Germinal center (tissue), 1 donor: ENCODE measurements at places on chromosomes 7 and 10.

GRCh38 chr10:98411768-98412167 is 3.2 kb downstream of the PYROXD2 start:
- DNase-seq, result no peak

- DNase-seq, result no peak
Observed at GRCh38 chr7:80785961-80786536, 132.8 kb downstream of the SEMA3C start.

DNA sequence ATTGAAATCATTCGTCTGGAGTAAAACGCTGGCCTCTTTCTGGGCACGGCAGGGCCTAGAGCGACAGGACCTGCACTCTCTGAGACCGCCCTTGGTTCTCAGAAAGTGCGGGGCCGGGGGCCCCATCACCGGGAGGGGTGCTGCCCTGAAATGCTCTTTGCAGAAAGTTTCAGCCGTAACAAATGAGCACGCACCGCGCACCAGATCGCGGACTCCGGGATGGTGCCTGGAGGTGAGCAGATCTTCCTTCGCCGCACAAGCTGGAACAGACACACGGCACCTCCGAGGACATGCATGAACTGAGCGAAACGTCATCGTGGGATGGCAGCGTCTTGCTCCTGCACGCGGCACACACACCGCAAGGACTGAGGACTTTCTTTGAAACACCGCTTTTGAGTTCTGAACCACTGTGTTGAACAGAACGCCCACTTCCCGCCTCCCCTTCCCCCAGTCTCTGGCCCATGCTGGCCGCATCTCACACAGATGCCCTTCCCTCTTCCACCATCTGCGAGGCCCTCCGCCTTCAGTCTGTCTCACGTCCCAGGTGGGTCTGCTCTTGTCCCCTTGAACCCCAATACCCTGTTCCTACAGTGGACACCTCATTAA is 538.7 kb upstream of the MGMT start:
- DNase-seq, result no peak

DNA sequence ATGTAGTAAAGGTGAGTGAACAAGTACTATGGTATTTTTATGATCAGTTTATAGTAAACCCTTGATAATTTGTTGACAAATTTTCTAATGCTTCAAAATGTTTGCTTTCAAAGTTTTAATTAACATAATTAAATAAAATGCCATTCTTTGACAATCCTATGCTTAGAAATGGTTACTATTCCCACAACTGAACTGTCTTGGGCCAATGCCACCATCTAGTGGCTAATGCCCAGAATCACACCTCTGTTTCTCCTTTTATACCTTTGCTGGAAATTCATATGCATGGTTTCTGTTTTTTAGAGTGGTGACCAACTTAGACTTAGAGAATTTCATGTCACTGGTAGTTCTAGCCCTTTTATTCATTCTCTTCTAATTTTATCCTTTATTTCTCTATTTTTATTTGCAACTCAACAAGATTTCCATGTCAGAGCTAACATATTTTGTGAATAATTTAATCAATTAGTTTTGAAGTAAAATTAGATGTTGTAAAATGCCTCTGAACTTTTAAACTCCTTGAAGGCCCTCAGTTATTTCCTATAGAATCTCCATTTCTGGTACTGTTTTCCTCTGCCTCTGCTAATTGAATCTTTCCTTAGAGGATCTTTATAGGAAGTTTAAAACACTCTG is 31.1 kb downstream of the PCGF5 start:
- DNase-seq, result peak; percentile 64

GRCh38 chr10:93413252-93413689 is 68.9 kb downstream of the MYOF start:
- DNase-seq, result no peak

DNA sequence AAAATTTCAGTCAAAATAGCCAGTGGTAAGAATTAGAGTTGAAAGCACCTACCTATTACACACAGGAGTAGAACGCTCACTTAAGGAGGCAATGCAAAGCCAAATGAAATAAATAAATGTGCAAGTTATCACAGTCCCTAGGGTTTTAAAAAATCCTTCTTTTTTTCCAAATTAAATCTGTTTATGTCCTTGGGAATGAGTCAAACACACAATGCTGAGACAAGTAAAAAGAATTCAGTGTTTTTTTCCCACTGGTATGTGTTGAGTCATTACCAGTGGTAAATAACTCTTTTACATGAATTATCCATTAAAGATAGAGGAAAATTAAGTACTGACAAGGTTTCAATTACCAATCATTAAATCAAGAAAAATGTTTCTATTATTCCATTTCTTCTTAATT is 438.6 kb downstream of the TNS3 start:
- DNase-seq, result no peak

DNA sequence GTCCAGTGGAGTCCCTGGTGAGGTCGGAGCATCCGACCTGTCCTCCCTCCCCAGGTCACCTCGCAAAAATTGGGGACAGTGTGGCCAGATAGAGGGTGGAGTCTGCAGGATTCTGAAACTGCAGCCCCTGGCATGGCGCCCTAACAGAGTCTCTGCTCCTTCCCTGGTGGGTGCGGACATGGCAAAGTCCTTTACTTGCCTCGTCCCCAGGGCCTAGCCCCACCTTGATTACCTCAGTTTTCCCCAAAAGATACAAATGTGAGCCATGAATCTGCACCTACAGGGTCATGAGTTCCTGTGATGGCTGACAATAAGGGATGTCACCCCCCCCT is 47.7 kb downstream of the NPVF start:
- no peak for DNase-seq
